ENCODE measurements at places on chromosomes 2 and 18.

DNA sequence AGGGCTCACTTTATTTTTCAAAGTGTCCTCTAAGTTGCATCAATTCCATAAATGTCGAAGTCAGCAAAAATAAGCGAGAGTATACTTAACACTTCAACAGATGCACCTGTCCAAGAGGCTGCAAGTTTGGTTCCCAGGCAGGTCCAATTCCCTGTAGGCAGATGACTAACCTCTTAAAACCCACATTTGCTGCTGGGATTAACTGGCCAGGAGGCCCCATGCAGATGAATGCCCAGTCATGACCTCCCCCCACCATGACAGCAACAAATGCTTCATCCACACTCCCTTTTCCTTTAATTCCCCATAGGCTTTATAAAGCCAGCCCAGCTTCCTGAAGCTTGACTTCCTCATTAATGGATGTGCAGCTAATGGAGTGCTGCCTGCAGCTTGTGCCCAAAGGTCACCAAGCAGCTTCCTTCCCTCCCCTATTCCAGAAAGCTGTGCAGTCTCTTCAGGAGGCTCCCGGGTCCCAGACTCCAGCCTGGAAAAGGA, 35.7 kb downstream of the REEP1 start:
- DNase-seq, result no peak

GRCh38 chr18:39455285-39455684, 1889.7 kb upstream of the CELF4 start:
- no peak for DNase-seq

DNA sequence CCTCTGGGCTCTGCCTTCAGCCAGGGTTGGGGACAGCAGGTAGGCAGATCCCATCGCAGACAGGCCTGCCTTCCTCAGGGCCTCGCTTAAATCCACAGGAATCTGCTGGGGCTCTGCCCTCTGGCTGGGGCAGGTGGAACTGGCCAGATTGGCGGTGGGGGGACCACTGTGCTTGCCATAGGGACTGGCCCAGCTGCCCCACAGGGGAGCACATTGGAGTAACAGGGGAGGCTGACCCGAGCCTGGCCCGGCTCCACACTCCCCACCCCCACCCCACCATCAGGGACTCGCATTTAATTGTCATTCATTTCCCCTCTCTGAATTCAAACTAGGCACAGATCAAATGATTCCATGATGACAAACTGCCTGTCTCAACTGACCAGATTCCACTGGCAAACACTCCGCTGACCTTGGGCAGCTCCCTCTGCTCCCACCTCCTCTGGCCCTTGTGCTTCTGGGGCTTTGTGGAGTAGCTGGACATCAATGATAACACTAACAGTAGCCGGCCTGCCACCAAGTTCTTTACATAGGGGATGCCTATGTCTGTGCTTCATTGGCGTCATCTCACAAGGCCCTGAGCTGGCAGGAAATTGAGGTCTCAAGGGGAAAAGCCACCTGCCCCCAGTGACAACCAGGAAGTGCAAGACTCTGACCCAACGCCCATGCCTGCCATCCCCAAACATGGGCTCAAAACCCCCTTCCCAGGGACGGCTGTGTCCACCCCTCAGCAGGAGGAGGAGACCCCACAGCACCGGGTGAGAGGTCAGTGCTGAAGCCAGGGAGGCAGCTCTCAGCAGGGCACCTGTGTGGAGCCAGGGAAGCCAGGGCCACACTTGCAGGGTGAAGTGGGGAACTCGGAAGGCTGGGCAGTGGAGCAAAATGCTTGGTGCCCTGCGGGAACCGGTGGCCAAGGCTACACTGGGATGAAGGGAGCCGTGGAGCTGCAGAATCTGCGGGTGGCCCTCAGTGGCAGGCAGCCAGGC, 2.1 kb upstream of the B3GNT7 start:
- no peak for DNase-seq

DNA sequence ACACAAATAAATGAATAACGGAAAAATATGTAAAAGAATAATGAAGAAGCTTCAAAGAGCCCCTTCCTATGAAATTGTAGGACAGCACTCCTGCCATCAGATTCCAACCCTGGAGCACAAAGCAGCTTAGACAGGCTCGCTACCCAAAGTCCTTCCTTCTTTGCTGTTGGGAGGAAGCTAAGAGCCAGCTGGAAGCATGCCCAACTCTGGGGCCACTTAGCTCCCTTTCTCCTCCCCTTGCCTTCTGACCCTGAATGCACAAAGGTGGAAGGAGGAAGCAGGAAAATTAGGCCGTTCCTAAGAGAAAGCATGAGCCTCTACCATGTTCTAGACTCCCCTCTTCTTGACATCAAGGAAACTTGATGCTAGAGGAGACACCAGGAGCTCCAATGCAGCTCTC, 700.8 kb downstream of the RNF144A start:
- DNase-seq, result no peak

- no peak for DNase-seq
These were observed 68.0 kb downstream of the RBMS1 start for GRCh38 chr2:160425434-160426151.

DNA sequence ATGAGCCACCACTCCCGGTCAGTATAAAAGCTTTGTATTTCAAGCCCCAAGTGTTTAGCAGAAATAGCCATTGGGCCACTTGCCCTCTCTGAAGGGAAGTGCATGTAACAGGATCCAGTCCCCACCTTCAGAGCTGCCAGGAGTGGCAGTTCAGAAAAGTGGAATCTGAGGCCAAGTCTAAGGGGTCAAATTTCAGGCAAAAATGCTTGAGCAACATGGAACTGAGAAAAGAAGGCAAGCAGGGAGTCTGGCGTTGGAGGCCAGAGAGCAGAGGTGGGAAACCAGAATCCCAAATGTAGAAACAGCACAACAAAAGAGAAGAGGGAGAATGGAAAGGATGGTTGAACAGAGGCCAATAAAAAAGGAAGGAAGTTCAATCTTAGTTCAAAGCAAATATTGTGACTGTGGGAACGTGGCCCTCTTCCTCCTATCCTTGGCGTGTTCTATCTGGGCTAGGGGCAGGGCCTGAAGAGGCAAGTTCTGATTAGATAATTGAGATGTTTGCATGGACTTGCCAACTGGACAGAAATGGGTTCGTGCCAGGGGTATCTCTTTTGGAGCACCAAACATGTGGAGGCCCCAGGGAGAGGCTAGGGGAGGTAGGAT, 102.2 kb downstream of the AP1S3 start:
- no peak for DNase-seq

DNA sequence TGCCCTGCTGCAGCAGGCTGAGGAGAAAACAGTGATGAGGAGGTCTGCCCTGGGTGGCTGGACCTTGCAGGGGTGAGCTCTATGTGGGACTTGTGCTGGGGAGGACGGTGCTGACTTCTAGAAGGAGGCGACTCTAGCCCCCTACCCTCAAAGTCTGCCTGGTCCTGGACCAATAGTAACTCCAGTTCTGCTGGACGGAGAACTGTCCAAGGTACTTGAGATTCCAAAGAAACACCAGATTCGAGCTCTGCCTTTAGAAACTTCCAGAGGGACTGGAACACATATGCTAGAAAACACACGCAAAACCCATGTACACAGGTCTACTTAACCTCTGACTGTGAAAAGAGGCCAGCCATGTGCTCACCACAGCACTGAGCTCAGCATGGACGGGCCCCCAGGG, 260.6 kb downstream of the TWIST2 start:
- no peak for DNase-seq
